ENCODE measurements at places on chromosomes 7 and 10.

GRCh38 chr7:137592232-137592896 is 248.8 kb upstream of the PTN start:
- no peak for DNase-seq

DNA sequence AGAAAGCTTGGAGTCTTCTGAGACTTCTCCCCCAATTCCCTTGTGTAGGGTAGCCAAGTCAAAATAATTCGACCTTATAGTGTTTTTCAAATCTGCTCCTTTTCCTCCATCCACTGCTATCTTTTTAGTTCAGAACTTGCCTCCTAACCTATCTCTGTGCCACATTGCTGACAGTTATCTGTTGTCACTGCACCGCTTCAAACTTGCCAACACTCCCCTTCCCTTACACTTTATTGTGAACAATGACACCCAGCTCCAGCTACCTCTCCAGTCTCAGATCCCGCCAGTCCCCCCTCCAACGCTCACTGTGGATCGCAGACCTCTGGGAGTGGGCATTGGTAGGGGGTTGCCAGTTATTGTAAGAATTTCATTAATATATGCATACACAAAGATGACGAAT is 16.3 kb upstream of the HPS1 start:
- DNase-seq = no peak

DNA sequence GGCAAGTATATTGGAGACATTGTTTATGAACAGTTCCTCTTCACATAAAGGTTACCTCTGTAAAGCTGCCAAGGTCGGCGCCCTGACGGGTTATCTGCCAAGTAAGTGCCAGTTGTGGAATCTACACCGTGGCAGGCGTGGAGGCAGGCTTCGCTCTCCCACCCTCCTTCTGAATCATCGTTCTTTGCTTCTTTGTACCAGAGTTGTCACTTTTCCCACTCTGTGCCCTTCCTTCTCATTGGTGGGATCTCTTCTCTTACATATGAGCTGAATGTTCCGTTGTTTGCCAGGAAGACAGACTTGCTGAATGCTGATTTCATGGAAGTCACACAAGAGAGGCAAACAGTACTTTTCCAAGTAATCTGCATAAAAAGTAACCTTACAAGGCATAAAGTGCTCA is 40.6 kb upstream of the PTPRZ1 start:
- no peak for DNase-seq

GRCh38 chr7:64870656-64871055 is 32.4 kb upstream of the ZNF273 start:
- no peak for DNase-seq

DNA sequence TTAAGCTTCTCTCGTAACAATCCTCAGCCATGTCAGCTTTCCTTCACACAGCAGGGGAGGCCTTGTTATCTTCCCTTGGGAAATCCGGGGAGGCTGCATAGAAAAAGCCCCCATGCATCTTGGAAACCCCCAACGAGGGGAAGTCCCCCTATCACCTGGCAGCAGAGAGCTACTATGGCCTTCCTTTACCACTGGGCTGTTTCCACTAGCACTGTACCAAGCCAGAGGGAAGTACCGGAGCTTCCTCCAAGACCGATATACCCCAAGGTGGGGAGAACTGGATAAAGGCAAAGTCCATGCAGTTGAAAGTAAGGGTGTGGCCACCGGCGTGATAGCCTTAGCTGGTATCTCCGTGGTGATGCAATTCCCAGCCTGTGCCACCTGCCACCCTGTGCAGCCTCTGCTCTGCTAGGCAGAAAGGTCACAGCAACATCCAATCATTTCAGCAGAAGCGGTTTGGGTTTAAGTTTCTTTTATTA is 4.4 kb upstream of the CLIP2 start:
- DNase-seq = no peak

GRCh38 chr7:24390376-24391157 is 106.6 kb downstream of the NPY start:
- no peak for DNase-seq

DNA sequence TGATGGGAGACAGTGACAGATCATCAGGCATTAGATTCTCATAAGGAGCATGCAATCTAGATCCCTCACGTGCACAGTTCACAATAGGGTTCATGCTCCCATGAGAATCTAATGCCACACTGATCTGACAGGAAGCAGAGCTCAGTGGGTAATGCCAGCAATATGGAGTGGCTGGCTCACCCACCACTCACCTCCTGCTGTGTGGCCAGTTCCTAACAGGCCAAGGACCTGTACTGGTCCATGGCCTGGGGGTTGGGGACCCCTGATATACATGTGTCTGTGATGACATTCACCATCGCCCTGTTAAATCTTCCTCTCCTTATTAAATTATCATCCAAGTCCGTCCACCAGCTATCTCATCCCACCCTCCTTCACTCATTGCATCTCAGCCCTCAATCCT is 118.4 kb downstream of the TEX36 start:
- DNase-seq = no peak

GRCh38 chr7:886626-887487 is 10.5 kb downstream of the GET4 start:
- no peak for DNase-seq

DNA sequence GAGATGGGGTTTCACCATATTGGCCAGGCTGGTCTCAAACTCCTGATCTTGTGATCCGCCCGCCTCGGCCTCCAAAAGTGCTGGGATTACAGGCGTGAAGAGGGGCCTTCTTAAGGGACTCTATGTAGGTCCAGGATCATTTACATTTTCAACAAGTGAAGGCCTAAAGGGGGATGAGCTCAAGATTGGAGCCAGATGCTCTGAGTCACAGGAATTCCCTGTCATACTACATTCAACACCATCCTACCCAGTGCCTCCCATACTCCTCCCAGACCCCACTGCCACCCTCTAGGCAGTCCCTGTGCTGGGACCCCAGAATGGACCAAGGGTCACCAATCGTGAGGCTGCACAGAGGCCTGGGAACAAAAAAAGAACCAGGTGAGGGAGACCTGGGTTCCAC is 29.9 kb downstream of the CYTH3 start:
- DNase-seq = no peak

DNA sequence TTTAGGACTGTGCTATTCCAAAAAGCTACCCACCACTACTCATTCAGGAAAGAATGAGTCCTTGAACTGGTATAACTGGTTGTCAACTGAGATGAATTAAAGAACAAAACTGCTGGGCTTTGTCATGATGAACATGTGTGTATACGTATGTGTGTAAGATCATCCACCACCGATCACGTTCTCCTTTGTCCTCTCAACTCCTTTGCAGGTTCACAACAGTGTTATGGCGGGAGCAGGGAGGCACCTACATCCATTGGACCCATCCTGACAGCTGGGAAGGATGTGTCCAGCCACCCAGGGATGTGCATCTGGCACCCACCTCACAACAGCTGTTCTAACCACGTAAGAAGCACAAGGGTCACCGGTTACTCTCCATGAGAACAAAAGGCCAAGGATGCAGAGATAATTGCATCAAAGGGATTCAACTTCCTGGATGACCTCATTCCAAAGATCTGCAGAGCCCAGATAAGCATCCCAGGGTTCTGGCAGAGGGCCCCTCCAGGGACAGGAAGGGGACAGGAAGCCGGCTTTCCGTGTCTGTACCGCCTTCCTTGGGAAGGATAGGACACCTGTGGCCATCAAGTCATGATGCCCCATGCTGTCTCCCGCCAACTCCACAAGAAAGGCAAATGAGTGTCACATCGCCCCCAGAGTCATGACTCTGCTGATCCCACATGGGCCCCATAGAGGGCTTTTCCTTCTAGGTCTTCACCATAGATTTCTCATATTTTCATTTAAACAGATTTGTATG is 66.1 kb downstream of the STEAP1B start:
- DNase-seq = no peak

- DNase-seq = no peak
Measured at GRCh38 chr10:132035476-132035875, 30.3 kb upstream of the JAKMIP3 start.

- no peak for DNase-seq
Measured at GRCh38 chr7:130099331-130099730, 29.0 kb downstream of the KLHDC10 start.

DNA sequence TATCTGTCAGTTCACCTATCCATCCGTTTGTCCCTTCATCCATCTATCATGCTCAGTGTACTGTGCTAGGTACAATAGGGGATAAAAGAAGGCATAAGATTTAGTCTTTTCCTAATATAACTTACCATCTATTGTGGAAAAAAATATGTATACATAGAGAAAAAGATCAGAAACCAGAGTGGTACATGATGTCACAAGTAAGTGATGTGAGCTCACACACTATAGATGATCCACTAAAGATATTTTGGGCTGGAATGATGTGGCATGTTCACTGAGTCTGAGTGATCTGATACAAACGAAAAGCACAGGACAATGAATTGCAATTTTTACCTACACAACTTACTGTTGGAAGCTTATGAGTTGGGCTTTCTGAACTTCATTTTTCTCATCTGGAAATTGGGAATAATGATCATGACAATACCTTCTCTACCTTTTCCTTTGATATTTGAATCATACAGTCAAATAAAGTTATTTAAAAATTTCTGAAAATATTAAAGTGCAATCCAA is 2.7 kb upstream of the TFAM start:
- DNase-seq = no peak

- no peak for DNase-seq
Measured at GRCh38 chr7:5455175-5455574, 31.5 kb upstream of the TNRC18 start.
